ENCODE measurements at places on chromosomes 7 and 10.

DNA sequence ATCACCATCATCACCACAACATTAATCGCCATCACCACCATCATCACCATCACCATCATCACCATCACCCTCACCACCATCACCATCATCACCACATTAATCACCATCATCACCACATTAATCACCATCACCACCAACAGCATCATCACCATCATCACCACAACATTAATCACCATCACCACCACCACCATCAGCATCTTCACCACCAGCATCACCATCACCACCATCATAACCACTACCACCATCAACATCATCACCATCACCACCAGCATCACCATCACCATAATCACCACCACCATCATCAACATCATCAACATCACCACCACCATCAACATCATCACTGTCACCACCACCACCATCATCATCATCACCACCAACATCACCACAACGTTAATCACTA, 124.6 kb downstream of the WDFY4 start:
- DNase-seq, result no peak

DNA sequence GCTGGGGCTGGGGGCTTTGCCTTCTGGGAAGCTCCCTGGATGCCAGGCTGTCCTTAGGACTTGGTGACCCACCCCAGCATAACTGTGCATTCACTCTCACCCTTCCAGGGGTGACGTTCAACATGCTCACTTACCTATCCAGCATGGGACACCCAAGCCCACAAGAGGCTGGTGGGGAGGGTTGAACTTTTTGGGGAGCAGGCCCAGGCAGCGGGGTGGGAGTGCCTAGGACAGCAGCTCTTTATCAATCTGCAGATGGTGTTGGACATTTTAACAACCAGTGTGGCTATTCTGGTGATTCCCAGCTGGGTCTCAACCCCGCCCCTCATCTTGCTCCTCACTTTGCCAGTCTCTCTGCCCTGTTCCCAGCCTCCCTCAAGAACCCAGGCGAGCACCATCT, 86.4 kb downstream of the CDH23 start:
- no peak for DNase-seq

- peak; percentile 9 for DNase-seq
Measured at GRCh38 chr7:34823650-34824258, 165.7 kb downstream of the NPSR1 start.

DNA sequence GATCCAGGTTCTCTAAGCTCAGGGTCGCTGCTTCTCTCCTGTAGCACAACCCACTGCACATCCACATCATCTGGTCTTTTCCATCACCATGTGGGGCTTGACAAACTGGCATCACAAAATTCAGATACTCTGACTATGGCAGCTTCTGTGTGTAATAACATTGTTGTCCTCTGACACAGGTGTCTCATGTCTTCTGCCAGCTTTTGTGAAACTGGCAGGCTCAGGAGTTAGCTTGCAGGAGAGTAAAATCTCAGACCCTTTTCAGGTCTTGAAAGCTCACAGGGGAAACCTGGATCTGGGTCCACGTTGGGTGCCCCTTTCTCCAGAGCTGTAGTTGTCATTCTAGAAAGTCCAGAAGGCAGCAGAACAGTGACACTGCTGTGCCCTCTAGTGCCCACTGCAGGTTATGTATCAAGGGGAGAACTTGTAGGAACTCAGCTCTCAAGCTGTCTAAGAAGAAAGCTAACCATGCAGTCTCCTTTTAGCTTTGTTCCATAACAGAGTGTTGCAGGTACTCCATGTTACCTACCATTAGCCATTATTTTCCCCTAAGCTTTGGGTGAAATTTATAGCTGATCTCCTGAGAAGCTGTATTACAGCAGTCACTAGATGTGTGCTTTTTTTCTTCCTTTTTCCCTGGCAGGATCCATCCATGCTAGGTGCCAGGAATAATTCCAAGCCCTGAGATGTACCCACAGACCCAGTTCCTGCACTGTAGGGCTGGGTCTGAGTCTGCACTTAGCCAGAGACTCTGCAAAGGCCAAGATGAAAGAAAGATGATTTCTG, 102.7 kb downstream of the ZNF248 start:
- no peak for DNase-seq

DNA sequence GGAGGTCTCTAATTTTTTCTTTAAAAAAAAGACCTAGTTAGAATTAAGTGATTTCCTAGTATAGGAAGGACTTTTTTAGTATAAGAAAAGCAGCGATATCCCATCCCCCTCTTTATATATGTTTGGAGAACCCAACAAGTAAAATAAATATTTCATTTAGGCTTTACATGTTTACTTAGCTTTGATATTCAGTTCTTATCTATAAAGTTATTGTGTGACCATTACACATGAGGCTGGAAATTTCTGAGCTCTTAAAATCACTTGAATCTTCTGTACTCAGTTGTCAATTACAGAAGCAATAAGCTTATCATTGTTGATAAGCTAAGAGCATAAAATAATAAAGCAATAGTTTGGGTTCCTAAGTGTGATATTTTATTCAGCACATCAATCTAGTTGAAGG, 89.7 kb downstream of the AASS start:
- DNase-seq, result no peak

GRCh38 chr7:131355917-131356777, 28.5 kb downstream of the MKLN1 start:
- DNase-seq, result no peak

All from fibroblast of gingiva (primary cell).